ENCODE measurements at places on chromosomes 16 and 17. TPM values are rescaled to one million over a fixed set of nuclear protein-coding genes. Genes with fewer than 3 reads are reported as not detected.

GRCh38 chr16:27838536-27839175, 224.9 kb downstream of the GSG1L start:
- H3K27ac ChIP-seq = no peak overlapping the region
- no peaks in the 10 kb centered on the region for H3K36me3 ChIP-seq
- no peak for DNase-seq
- H3K4me3 ChIP-seq = no peak overlapping the region

DNA sequence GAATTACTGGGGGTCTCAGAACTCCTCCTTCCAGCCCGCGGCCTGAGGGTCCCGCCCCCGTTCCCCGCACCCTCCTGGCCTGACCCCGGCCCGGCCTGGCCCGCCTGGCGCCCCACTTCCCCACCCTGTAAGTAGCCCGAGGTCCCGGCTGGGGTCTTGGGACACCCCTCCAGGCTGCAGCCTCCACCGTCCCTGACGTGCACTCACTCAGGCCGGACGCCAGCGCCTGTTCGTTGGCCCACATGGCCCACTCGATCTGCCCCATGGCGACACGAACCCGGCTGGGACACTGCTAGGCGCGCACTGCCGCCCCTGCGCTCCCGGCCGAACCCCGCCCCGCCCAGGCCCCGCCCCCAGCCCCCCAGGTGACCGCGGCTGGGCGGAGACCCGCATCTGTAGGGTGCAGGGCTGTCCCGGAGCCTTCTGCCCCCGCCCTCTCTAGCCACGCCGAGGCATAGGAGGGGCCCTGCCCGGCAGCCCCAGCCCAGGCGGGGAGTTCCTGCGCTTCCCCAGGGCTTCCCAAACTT, at the start of gene CYBA:
Gene CYBA, minus strand, starts transcription at position 305 of the 527 bp plus-strand sequence. Its CDS starts 40 bp downstream, at position 265.
- no peaks in the 10 kb centered on the region for H3K36me3 ChIP-seq
- peak; percentile 72 for DNase-seq

DNA sequence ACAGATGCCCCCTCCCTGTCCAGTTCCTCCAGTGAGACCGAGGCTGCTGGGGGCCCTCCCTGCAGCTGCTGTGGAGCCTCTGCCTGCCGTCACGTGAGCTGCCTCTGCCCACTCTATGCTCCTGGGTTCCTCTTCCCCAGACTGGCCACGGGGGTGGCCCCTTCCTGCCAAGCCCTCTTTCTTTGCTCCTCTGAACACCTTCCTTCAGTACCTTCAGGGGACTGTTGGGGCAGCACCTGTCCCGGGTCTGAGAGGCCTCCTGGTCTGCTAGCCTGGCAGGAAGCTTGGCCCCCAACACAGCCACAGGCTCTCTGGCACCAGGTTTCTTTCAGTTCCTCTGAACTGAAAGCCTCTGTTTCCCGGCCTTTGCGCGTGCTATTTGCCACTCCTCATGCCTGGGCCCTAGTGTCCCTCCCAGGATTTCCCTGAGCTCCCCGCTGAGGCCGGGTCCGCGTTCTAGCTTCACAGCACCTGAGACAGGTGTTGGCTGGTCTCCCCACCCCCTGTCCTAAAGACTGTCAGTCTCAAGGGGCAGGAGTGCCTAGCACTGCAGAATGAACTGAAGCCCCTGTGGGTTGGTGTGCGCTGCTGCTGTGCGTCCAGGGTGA, 6.6 kb upstream of the ATP6V0C start:
- no peak for DNase-seq
- H3K4me1 ChIP-seq = peaks cover 5% of the 10 kb centered on the region
- H3K36me3 ChIP-seq = no peaks in the 10 kb centered on the region
- H3K27ac ChIP-seq = no peak overlapping the region

DNA sequence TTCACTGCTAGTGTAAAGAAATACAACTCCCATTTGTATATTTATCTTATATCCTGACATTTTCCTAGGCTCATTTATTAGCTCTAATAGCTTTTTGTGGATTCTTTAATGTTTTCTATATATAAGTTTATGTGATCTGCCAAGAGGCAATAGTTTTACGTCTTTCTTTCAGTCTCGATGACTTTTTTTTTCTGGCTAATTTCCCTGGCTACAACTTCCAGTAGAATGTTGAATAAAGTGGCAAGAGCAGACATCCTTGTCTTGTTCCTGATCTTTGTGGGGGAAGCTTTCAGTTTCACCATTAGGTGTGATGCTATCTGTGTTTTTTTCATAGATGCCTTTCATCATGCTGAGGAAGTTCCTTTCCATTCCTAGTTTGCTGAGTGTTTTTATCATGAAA, 43.9 kb upstream of the ABCA3 start:
- no peaks in the 10 kb centered on the region for H3K36me3 ChIP-seq
- H3K4me1 ChIP-seq = no peaks in the 10 kb centered on the region
- H3K27me3 ChIP-seq = no peaks in the 10 kb centered on the region
- H3K27ac ChIP-seq = no peak overlapping the region
- DNase-seq = no peak

Gene TBX4
- not detected for total RNA-seq

Gene UBN1
- 18.1 TPM for total RNA-seq

Gene GNG13
- total RNA-seq = not detected
